ENCODE measurements at places on chromosomes 11 and 22.

GRCh38 chr22:24503137-24503842 is 8.2 kb downstream of the UPB1 start:
- DNase-seq, result no peak

DNA sequence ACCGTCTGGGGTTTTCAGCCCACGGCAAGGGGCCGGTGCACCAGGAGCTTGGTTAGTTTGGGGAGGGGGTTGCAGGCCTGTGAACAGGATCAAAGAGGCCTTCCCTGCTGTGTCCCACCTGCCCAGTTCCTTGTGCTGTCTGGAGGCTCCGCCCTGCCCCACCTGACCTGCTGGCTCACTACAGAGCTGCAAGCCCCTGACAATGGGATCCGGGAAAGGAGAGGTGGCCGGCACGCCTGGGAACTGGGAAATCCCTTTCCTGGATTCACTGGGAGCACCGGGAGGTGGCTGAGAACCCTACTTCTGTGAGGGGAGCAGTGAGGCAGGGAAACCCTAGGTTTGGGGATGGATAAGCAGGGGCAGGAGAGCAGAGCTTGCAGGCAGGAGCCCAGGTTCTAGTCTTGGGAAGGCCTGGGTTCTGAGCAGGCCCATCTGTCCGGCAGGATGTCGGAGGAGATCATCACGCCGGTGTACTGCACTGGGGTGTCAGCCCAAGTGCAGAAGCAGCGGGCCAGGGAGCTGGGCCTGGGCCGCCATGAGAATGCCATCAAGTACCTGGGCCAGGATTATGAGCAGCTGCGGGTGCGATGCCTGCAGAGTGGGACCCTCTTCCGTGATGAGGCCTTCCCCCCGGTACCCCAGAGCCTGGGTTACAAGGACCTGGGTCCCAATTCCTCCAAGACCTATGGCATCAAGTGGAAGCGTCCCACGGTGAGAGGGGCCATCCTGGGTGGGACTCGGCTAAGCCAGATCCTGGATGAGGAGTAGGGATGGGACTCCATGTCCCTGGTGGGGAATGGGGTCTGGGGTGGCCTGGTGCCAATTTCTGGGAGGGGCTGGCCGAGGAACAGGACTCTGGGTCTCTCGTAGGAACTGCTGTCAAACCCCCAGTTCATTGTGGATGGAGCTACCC is 786 bp downstream of the CAPN1 start:
- peak; percentile 81 for DNase-seq

- peak; percentile 8 for DNase-seq
Observed at GRCh38 chr22:28910569-28911303, 27.4 kb downstream of the ZNRF3 start.

DNA sequence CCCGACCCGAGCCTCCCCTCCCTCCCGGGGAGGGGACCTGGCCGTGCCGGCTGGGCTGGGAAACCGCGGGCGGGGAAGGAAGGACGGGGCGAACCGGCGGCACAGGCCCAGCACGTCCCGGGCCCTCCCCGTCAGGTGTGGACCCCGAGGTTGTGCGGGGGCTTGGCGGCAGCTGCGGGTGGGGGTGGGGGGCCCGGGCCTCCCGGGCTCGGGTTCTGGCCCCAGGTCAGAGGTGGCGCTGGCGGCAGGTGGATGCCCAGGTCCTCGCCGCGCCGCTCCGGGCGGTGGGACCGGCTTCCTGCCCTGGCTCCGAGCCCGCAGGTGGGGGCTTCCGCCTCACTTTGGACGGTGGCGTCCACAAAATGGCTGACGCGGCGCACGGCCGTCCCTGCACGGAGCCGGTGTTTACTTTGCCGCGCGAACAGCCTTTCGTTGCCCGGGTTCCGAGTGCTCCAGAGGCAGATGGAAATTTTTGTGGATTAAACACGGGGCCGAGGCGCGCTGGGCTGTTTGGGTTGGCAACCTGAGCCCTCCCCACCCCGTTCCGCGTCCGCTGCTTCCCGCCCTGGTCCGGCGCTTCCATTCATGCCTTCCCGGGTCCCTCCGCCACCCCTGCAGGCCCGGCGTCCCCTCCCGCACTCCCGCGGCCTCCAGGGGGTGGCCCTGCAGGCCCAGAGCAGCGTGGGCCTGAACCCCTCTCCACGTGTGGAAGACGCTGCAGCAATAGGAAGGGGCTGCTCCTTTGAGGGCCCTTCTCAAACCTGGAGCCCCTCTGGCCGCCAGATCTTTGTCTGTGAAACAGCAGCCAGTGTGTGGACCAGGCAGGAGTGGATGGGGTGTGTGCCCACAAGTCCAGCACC is 92.0 kb upstream of the KCNQ1OT1 start:
- peak; percentile 57 for DNase-seq

DNA sequence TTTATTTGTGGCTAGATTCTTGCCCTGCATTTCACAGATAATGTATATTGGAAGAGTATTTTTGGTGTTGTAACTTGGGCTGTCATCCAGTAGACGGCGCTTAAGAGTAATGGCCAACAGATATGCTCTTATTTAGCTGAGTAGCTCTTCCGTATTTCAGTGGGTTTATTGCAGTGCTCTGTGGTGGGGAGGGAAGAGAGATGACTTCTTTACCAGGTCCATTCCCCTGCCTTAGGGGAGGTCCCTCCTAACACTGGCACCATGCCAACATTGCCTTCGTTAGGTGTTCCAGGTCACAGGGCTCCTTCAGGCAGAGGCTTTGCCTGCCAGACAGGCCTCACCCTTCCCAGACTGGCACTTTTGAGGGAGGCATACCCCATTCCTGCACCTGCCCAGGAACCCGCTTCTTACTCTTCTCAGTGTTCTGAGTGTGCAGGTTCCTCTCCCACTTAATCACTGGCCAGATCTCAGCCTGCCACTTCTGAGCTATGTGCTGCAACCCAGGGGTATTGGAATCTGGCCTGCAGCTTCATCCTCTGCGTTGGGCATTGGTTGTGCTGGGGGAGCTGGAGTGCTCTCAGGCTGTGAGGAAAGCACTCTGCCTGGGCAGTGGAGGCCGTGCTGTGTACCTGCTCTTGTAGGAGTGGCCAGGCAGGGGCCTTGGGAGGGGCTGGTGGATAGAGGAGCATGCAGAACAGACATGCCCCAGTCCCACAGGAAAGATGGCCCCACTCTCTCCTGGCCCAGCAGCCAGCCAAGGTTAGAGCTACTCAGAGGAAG is 29.4 kb upstream of the SLN start:
- peak; percentile 48 for DNase-seq

Data from small intestine (tissue), 16 donors.